HT-29 (cell line): ENCODE measurements at places on chromosomes 12 and 14.

- no peak for DNase-seq
Observed at GRCh38 chr14:104087981-104088850, 2.7 kb downstream of the ASPG start.

DNA sequence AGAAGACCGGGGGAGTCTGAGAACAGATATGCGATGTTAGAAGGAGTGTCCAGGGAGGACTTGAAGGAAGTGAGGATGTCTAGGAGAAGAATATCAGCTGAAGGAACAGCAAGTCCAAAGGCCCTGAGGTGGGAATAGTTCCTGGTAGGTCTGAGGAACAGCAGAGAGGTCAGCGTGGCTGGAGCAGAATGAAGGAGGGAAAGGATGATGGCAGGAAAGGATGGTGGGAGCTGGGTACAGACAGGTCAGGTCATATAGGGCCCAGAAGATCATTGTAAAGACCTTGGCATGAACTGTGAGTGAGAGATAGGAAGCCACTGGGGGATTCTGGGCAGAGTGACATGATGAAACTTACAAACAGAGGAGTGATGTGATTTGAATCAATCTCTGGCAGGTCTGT is 171.0 kb downstream of the ETV6 start:
- no peak for DNase-seq

DNA sequence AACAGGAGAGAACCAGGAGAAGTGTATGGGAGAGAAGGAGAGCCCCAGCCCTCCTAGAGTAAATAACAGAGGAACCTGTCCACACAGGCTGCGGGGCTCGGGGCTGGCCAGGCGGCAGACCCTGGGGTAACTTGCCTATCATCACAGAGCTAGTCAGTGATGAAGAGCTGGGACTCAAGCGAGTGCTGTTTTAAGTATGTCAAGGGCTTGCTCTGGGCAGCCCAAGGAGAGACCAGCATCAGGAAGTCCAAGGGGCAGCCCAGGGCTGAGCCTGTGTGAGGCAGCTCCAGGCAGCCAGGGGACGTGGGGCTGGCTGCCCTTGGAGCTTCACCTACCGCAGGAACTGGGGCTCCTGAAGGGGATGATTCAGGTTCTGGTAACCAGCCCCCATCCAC is 10.0 kb downstream of the VWF start:
- no peak for DNase-seq

DNA sequence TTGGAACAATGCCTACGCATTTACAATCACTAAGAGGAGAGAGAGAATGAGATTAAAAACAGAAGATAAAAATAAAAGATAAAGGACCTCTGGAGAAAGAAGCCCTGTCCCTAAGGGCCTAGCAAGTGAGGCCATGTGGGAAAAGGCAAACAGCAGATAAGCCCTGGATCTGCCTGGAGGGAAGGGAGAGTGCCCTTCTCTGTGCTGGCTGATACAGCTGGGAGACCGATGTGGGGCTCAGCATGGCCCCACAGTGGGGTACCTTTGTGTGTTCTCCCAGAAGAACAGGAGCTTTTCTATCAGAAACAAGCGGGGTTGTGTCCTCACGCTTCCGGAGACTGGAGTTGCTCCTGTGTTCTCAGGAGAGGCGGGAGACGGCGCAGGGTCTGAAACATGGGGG is 59.9 kb downstream of the TMCC3 start:
- no peak for DNase-seq

- DNase-seq: no peak
Observed at GRCh38 chr12:93621986-93622385, 49.5 kb downstream of the SOCS2 start.

- no peak for DNase-seq
Observed at GRCh38 chr14:88188745-88189416, 134.2 kb downstream of the KCNK10 start.

DNA sequence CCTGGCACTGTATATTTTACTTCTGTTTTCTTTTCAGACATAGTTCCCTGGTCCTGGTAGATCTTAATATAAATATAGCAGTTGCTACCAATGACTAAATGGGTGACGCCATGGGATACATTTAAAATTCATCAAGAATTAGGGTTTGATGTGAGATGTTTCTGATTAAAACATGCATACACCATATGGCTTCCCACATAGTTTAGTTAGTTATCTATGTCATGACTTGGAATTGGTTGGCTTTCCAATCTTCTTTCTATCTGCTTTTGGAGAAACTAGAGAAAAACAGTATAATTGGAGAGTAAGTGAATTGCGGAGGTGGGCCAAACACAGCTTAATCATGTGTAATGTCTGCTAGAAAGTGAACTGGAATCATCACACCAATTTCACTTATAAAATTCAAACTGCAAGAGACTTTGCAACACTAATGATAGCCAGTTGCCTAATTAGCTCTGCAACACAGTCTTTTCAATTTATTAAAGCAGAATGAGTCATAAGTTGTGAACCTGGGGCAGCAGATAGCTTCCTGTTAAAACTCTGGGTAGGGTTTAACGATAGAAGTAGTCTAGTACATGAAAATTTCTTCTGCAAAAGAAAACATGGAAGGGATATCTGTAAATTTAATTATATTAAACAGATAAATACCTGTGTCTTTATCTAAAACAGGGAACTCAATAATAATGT is 295.2 kb downstream of the SLC16A7 start:
- peak; percentile 16 for DNase-seq

DNA sequence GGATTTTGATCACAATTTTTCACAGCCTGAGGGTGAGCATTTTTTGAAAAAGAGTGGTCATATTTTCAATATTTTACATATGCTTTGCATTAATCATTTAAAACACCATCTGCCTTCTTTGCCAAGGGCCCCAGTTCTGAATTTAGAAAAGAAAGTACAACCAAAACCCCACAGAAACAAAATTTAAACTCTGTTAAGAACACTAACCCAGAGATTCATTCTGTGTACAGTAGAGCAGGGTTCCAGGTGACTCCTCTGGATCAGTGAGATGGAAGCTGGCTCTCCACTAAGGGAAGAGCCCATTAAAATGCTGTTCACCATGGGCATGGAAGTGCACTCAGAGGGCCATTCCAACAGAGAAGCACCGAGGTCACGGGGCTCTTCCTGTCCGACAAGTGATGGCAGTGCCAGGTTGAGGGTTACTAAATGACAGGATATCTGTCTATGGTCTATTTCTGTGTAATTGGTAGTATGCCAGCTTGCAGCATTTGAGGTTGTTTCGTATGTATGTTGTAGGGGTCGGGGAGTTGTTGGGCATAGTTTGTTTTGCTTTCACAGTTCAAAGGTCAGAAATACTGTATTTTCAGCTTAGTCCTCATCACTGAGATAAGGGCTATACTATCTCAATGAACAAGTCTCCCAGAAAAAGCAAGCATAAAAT is 95.9 kb downstream of the SLC35F4 start:
- DNase-seq: no peak
